ENCODE measurements at places on chromosomes 1 and 21.

DNA sequence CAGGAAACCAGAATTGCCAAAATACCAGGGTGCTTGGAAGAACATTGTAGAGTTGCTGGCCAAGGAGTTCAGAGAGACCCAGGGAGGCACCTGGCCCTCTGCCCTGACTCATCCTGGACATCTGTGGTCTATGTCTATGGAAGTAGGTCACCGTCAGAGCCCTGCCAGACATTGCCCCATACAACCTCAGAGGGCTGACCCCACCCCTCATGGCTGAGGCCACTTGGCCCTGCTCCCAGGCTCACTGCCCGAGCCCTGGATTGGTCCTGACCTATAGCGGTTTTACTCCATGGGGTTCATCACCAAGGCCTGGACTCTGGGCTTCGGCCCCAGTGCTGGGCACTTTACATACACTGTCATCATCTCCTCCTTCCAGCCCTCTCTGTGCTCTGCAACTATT, 233.1 kb downstream of the PTPRU start:
- DNase-seq: no peak

GRCh38 chr21:45364468-45365185, 40.3 kb upstream of the COL18A1 start:
- DNase-seq: no peak

GRCh38 chr1:64623750-64624191, 121.1 kb upstream of the RAVER2 start:
- no peak for DNase-seq

- DNase-seq: no peak
Measured at GRCh38 chr1:200081151-200081968, 53.9 kb downstream of the NR5A2 start.

DNA sequence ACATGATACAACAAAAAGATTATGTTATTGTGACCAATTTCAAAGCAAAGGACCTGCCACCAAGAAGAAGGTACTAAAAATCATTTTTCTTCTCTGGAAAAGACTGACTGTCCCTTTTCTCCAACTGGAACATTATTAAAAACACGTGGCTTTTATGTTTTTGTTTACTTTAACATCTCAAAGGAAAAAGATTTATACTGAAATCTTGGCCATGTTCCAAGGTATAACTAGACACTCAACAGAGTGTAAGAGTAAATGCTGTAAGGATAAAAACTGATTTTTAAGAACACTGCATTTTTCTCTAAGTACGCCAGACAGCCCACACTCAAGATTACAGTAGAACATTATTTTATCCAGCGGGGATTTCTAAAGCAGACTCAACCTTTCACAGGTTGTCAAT, 62.1 kb downstream of the BRWD1 start:
- no peak for DNase-seq

GRCh38 chr1:7236844-7237515, 451.7 kb downstream of the CAMTA1 start:
- no peak for DNase-seq

GRCh38 chr1:49297783-49298182, 521.1 kb upstream of the BEND5 start:
- no peak for DNase-seq

GRCh38 chr1:199264911-199265310, 626.1 kb downstream of the PTPRC start:
- no peak for DNase-seq

GRCh38 chr1:234295626-234296025, 77.6 kb upstream of the COA6 start:
- no peak for DNase-seq

- DNase-seq: no peak
Measured at GRCh38 chr1:61435226-61435625, 289.7 kb downstream of the TM2D1 start.

- no peak for DNase-seq
Measured at GRCh38 chr1:214719207-214719606, 116.2 kb downstream of the CENPF start.

DNA sequence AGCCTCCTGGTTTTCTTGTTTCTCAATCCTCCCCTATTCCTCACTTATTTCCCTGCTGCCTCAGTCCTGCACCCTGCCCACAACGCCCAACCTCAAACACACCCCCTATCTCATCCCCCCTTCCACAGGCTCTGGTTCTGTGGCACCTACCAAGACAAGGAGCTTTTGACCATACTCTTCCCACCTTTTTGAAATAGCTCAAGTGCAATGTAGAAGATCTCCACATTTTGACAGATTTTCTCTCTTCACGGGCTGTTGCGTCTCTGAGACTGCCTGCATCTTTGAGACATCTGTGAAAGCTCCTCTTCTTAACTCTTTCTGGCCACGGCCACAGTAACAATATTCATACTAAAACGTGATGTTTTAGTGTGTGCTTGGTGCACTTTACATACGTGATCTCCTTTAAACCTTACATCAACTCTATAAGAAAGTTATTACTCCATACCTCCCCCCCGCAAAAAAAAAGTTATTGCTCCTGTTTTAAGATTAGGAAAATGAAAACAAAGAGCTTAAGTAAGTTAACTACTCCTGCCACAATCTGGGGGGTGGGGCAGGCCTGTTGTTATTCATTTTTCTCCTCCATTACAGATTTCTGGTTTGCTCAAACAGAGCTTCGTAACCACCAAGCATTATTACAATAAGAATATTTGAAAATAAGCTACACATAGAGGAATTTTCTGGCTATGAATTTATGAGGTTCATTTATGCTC, 1.8 kb upstream of the SERBP1 start:
- no peak for DNase-seq

DNA sequence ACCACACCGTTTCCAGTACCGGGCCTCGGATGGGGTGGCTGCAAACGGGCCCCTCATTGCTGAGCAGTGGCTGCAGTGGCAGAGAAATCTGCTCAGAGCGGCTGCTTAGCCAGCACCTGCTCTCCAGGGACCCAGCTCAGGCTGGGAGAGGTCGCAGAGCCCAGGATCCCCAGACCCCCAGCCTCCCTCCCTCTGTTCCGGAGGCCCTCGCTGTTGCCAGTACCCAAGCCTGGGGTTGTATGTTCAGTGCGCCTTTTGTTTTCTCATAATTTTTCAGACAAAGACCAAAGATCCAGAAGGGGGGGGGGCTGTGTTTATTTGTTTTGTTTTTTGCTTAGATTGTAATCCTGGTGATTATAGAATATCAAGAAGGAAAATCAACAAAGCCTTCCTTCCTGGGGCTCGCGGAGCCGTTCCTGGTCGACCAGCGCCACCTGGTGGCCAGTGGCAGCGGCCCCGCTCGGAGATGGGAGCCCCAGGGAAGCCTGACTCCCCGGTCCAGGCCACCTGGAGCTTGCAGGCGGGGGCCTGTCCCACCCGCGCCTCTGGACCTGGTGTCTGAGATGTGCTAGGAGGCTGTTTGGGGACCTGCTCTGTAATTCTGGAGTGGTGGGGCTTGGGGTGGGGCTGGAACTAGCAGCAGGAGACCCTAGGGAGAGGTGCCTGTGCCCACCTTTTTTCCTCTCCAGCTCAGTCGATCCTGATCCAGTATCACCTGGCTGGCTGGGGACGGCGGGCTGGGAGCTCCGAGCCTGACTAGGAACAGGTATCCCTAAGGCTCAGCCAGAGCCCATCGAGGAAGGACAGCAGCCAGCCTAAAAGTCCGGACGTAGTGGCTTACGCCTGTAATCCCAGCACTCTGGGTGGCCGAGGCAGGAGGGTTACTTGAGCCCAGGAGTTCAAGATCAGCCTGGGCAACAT, 123.9 kb upstream of the VAMP3 start:
- DNase-seq: peak; percentile 55

DNA sequence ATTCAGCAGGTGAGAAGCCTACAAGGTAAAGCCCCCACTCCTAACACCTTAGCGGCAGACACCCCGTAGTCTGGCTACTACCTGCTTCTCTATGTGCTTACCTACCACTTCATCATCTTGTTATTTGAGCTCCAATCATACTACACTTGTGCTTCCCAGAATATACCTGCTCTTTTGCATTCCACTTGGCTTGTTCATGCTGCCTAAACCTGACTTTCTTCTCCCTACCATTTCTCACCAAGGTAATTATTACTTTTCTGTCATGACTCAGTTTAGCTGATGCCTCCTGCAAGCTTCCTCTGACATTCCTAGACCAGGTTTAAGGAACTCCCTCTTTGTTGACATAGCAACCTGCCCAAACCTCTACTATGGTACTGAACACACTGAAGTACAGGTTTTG, 495.6 kb upstream of the C1orf87 start:
- no peak for DNase-seq

GRCh38 chr1:227268943-227269342, 49.3 kb downstream of the CDC42BPA start:
- DNase-seq: no peak

- no peak for DNase-seq
Measured at GRCh38 chr1:248055261-248055660, 8.6 kb downstream of the OR2L3 start.

GRCh38 chr21:25708467-25709065, 26.1 kb downstream of the ATP5PF start:
- DNase-seq: peak; percentile 49

DNA sequence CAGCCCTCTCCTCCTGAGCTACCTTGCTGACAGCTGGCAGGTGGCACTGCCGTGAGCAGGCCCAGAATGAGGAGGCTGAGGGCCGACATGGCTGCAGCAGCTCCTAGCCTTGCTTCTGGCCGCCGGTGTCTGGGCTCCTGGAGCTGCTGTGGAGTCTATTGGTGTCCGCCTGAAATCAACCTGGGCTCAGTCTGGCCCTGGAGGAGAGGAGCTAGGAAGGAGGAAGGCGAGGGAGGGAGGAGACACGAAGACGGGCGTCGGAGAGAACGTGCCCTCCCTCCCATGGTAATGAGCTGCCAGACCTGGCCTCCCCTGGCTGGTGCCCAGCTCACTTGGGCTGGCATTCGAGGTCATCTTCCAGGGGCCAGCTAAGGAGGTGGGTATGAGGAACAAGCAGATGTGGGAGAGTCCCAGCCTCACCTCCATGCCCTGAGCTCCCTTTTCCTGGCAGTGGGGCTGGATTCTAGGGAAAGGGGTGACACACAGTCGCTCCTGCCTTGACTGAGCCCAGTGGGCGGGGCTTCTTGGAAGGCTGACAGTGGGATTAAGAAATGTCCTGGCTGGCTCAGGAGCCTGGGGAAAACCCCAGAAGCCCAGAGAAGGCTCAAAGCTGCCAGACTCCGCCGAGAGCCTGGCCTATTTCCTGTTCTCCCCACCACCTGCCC, at the start of gene PDZK1IP1:
Gene PDZK1IP1 (minus strand): TSS at position 193 of the 665 bp plus-strand sequence. CDS start 104 bp downstream, at position 89.
- no peak for DNase-seq

- DNase-seq: no peak
Measured at GRCh38 chr21:45607909-45608295, 35.6 kb upstream of the PCBP3 start.

DNA sequence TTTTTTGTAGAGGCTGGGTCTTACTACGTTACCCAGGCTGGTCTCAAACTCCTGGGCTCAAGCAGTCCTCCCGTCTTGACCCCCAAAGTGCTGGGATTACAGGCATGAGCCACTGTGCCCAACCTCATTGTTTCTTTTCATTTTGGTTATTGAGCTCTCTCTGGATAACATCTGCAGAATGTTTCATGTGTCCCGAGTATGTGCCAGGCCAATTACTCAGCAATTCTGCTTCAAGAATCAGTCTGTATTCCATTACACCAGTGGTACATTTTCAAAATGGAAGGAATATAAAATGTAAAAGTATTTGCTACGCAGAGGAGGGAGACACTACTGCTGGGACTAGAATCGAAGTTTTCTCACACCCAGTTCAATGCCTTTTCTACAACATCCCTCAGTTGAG, 1.7 kb upstream of the ELOA start:
- DNase-seq: no peak

DNA sequence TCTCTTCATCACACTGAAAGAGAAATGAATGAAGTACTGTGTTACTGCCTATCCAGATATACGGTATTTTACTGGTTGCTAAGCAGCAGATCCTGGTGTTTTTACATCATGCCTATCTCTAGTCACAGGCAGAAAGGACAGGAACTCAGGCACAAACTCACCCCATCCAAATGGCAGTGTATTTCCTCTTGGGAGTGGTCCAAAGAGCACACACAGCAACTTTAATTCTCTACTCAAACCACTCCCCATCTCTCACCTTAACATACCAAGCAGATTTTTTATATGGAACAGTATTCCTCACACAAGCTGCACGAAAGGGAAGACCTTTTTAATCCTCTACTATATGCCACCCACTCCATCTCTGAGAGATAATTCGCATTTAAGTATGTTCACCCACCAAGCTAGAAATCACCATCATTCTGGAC, 27.3 kb downstream of the EIF4G3 start:
- no peak for DNase-seq

- no peak for DNase-seq
Measured at GRCh38 chr1:11438996-11439395, 40.0 kb upstream of the DISP3 start.

GRCh38 chr1:26096471-26096870, 15.2 kb upstream of the PDIK1L start:
- no peak for DNase-seq

DNA sequence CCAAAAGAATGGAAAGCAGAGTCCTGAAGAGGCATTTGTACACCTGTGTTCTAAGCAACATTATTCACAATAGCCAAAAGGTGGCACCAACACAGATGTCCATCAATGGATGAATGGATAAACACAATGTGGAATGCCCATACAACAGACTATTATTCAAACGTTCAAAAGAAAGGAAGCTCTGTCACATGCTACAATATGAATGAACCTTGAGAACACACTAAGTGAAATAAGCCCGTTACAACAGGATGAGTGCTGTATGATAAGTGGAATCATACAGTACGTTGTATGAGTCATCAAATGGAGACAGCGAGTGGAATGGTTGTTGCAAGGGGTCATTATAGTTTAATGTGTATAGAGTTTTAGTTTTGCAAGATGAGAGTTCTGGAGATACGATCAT, 80.1 kb downstream of the SH3BGR start:
- DNase-seq: no peak

GRCh38 chr1:202998836-202999750, 8.1 kb upstream of the TMEM183A start:
- peak; percentile 61 for DNase-seq

GRCh38 chr1:31931593-31932225, 6.5 kb downstream of the PTP4A2 start:
- DNase-seq: no peak

DNA sequence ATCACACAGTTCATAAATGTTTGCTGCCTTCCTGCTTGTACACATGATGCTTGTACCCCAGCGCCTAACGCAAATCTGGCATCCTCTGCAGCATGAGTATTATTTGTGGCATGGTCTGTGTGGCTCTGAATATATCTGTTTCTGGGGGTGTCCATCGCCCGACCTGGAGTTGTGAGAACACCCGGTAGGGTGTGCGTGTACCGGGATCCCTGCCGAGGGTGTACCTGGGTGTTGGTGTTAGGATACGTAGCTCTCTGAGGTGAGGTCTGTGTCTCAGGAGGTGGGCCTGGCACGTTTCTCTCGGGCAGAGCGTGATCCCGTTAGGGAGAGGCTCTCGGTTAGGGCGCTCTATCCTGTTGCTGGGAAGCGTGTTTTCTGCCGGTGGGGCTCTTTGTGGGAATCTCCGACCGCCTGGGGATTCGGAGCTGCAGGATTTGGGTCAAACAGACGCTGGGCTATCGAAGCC, 10.4 kb upstream of the CDC20 start:
- DNase-seq: no peak

GRCh38 chr1:36458910-36459309, 5.3 kb downstream of the MRPS15 start:
- no peak for DNase-seq

- no peak for DNase-seq
Measured at GRCh38 chr1:116628448-116628847, 39.1 kb downstream of the IGSF3 start.

GRCh38 chr1:225691377-225691776, 38.5 kb upstream of the ENAH start:
- no peak for DNase-seq

GRCh38 chr21:42216726-42217572, 2.0 kb upstream of the ABCG1 start:
- no peak for DNase-seq
